Fibroblast of the aortic adventitia (primary cell): ENCODE measurements at places on chromosomes 5 and 9. TPM values are rescaled to one million over a fixed set of nuclear protein-coding genes. Genes with fewer than 3 reads are reported as not detected.
A peak's percentile ranks its signal among the peaks of the same experiment; 100 is the strongest.

DNA sequence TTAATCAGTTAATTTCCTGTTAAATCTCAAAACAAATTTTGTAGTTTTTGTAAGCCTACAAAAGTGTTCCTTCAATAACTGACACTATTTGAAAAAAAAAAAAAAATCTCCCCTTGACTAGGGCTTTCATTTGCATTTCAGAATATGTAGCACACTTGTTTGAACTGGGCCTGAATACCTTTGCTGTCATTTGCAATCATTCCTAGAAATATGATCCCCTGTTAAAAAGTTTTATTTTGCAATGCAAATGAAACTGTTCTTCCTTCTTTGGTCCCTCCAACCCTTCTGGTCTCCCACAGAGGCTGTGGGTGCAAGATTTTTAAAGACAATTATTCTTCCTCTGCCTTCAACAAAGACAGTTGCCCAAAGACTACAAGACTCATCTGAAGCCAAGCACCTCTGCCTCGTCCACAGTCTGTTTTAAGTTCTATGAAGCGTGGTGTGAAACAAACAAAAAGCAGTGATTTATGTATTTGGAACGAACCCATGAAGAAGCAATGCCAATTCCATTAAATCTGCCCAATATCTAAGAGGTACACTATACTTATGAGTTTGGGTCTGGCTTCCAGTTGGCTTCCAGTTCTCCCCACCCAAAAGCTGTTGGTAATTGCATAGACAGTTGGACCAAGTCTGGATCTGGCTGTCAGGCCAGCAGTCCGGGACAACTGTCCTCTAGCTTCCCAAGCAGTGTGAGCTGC is 66.1 kb downstream of the CFAP90 start:
- DNase-seq = no peak

- no peak for DNase-seq
These were observed 20.6 kb downstream of the TBC1D9B start for GRCh38 chr5:179887095-179887494.

GRCh38 chr5:36458746-36459145 is 147.7 kb upstream of the SLC1A3 start:
- no peak for DNase-seq

DNA sequence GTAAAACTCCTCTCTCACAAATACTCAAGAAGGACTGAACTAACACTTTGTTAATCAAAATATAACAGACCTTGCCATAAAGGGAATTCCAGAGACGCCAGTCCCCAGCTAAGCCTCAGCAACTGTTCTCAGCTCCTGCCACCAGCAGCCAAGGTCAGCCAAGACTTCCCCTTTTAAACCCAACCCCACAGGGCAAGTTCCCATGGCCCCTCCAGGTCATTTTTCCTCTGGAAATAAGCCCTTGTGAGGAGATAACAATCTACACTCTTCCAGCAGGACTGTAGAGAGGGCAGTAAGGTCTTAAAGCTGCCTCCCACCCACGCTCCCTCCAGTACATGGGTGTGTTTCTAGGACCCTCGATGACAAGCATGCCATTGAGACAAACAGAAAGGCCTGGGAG is 78.3 kb downstream of the DPYSL3 start:
- DNase-seq = no peak

DNA sequence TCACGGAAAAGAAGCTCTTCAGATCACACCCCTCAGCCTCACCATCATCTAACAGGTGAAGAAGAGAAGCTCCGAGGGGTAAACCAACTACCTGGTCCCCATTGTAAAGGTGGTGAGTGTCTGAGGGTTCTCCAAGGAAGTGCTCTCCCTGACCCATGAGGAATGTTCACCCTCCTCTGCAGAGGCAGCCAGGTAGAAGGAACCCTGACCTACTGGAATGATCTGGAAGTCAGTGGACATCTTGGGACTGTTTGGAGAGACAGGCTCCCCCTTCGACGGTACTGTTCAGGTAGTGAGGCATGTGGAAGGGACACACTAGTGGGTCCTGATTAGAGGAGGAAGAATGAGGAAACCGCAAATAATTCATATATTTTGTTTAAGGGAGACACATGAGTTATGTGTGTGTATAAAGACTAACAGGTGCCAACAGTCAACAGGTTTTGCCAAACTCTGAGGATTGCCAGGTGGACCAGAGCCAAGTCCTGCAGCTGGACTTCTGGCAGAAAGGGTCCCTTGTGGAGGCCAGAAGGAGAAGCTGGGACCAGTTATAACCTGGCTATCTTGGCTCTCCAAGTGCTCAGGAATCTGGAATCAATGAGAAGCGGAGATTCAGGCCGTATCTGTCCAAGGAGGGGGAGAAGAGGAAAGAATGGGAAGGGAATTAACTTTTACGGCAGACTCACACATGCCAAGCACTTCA is 3.0 kb upstream of the ZBTB34 start:
- peak; percentile 79 for DNase-seq

DNA sequence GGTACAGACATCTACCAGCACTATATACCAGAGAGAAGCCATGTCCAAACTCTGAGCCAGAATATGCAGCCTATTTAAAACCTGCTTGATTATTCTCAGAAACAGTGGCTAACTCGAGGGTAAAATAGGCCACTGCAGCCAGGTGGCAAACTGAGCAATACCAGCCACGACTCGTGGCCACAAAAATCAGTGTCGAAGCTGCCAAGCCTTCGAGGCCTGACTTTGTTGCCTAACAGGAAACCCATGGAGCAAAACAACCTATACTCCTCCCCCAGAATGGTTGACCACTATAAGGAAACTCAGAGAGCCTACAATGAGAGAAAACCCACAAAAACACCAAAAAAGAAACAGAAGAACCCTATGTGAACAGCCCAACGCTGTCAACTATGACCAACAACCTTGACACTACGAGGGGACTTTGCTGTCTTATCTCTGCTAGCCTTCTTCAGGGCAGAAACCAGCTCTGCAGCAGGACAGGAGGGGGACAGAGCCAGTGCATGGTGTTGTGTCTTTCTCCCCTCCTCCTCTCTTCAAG is 133.8 kb downstream of the TMEM174 start:
- DNase-seq = no peak

DNA sequence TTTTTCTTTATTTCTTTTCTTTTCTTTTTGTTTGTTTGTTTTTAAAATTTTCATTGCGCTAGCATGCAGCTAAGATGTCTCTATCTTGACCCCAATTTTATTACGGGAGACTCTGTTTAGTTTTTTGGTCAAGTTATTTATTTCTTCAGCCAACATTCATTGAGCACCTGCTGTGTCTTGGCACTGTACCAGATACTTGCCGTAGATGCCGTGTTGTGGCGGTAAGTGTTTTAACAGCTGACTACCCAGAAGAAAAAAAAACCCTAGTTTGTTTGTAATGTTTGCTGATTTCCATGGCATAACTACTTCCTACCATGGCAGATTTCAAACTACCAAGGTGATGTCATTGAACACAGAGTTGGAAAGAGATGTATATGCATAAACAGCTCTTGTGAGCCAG is 65.0 kb downstream of the UGCG start:
- DNase-seq = no peak

- no peak for DNase-seq
These were observed 612.1 kb downstream of the PTPRD start for GRCh38 chr9:10000669-10001068.

DNA sequence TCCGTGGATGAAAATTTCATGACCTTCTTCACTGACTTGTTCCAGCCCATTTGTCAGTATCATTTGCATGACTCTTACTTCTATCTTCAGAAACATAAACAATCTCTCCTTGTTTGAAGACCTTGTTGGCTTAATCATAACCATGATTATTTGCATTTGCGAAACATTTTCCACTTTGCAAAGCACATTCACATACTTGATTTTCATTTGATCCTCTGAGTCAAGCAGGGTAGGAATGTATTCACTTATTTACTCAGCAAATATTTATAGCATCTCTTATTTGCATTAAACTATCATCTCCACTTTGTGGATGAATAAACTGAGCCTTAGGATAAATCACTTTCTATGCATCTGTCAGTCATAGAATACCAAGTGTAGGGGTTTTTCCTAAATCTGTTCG is 343.0 kb upstream of the SGCD start:
- DNase-seq = no peak

GRCh38 chr5:120507197-120507596 is 43.1 kb downstream of the PRR16 start:
- DNase-seq = peak; percentile 26

DNA sequence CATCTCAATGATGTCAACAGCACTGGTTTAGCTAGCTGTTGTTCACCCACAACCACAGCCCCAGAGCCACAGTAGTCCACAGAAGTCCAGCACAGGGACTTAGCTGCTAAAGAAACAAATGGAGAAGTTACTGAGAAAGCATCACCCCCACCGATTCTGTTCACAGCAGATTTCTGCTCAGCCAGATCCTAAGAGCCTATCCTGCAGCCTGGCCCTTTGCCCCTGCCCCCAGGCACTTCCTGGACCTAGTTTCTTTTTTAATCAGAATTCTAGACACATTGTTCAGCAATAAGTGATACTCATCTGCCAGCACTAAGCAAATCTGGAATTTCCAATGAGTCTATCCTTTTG is 7.4 kb downstream of the B4GALT1 start:
- peak; percentile 79 for DNase-seq

DNA sequence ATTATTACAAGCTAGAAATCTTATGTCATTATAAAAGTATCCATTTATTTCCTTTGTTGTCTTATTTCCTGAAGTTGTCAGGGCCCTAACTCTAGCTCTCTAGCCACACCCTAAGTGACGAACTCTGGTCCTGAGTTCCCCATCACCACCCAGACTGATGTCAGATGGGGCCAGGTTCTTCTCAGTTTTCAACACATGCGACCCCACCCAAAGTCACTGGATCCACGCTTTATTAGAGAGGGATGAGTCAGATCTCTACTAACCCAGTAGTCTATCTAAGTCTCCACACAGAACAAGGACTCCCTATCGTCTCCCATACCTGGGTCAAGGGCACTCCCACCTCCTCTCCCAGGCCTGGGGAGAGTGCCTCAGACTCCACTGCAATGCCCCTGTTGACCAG is 6.8 kb upstream of the FEM1C start:
- peak; percentile 83 for DNase-seq

- DNase-seq = peak; percentile 5
These were observed 922 bp downstream of the CRHBP start for GRCh38 chr5:76953551-76954382.

- no peak for DNase-seq
These were observed 182.9 kb downstream of the ARHGEF28 start for GRCh38 chr5:73808911-73809310.

GRCh38 chr5:134041570-134042411 is 37.0 kb upstream of the VDAC1 start:
- DNase-seq = no peak

DNA sequence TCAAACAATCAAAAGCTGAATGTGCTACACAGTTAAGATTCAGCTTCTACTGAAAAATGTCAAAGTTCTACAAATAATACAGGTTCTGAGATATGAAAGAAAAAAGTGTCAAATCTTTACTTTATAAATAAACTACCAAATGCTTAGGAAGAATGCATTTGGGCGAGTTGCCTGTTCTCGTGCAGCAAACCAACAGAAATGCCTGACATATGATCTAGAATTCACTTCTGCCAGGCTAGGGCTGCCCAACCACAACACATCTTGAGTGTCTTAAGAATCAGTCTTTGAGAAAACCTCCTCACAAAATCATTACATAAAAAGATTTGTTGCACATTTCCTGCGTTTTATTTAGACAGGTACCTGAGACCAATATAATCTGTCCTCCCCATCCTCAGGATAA is 42.2 kb downstream of the ANKH start:
- peak; percentile 16 for DNase-seq

C9orf43 gene
- total RNA-seq = 0.63 and 1.7 TPM in 2 replicates

BRD9 gene
- 26.8 and 119 TPM in 2 replicates for total RNA-seq

CARD9 gene
- 1.1 and 1.4 TPM in 2 replicates for total RNA-seq

ZNF300 gene
- 7.5 and 8.1 TPM in 2 replicates for total RNA-seq

TEX48 gene
- total RNA-seq = not detected in 2 replicates

PCDHB9 gene
- total RNA-seq = 0.41 and 1.2 TPM in 2 replicates

CER1 gene
- not detected in 2 replicates for total RNA-seq

WDR70 gene
- 24.6 and 79.1 TPM in 2 replicates for total RNA-seq

RFK gene
- 9.6 and 28.7 TPM in 2 replicates for total RNA-seq

LTC4S gene
- total RNA-seq = 1.5 and 3.3 TPM in 2 replicates
